ENCODE measurements at places on chromosomes 7 and 10.

GRCh38 chr10:97707134-97707861 is 6.2 kb upstream of the MARVELD1 start:
- DNase-seq: no peak

DNA sequence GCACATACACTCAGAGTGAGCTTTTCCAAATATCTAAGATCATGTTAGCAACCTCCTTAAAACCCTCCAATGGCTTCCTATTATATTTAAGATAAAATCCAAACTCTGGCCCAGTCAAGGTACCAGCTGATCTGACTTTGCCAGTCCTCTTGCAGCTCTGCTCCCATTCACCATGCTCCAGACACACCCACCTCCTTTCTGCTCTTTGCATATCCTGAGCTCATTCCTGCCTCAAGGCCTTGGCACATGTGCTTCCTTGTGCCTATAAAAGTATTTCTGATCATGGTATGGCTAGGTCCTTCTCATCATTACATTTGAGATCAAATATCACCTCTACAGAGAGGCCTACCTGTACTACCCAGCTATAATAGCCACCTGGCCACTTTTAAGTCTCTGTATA is 27.5 kb downstream of the XPNPEP1 start:
- DNase-seq: peak; percentile 40

- DNase-seq: peak; percentile 48
These were observed 153.4 kb downstream of the BICC1 start for GRCh38 chr10:58666024-58666423.

DNA sequence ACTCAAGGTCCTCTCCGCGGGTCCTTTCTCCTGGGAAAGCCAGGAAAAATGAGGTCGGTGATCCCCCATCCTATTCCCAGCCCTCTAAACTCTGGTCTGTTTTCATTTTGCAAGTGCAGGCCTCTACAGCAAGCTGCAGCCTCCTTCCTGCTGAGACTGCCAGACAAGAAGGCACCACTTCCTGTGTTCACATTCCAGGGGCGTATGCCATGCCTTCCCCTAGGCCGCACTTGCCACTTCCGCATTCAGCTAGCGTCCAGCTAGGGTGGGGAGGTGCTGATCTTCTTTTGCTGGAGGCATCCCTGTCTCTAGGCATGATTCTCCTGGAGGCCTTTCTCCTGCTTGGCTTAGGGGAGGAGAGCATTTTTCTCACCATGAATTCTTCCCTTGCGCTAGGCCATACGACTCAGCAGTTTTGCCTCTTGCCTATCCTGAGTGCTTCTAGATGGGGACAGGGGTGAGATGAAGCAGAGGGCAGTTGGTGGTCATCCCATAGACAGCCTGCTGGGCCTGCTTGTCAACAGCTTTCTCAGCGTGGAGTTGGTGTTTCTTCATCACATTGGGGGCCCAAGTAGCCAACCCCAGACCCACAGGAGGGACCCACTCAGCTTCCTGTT is 328.9 kb downstream of the RPS24 start:
- peak; percentile 35 for DNase-seq

GRCh38 chr7:93739424-93739823 is 151.1 kb downstream of the TFPI2 start:
- no peak for DNase-seq

GRCh38 chr10:18278181-18278580 is 138.0 kb downstream of the CACNB2 start:
- DNase-seq: no peak

DNA sequence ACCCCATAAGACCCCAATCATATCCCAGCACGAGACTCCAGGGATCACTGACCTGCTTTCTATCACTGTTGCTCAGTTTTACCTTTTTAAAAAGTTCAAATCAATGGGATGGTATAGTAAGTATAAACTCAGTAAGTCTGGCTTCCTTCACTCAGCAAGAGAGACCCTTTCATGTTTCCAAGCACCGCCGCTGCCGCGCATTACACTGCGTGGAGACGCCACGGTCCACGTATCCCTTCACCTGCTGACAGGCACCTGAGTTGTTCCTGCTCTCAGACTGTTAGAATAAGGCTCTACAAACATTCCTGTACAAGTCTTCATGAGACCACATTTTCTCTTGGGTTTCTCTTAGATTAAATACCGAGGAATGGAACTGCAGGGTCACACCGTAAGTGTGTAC is 28.3 kb downstream of the MAD1L1 start:
- DNase-seq: no peak

GRCh38 chr10:35892526-35892925 is 250.4 kb upstream of the FZD8 start:
- DNase-seq: no peak

- DNase-seq: peak; percentile 71
These were observed 7.1 kb upstream of the SEMA3E start for GRCh38 chr7:83655951-83656556.

- no peak for DNase-seq
These were observed 56.3 kb downstream of the PRKAR2B start for GRCh38 chr7:107100824-107101223.

- DNase-seq: no peak
These were observed 142.7 kb downstream of the EXOC4 start for GRCh38 chr7:133395551-133395950.

DNA sequence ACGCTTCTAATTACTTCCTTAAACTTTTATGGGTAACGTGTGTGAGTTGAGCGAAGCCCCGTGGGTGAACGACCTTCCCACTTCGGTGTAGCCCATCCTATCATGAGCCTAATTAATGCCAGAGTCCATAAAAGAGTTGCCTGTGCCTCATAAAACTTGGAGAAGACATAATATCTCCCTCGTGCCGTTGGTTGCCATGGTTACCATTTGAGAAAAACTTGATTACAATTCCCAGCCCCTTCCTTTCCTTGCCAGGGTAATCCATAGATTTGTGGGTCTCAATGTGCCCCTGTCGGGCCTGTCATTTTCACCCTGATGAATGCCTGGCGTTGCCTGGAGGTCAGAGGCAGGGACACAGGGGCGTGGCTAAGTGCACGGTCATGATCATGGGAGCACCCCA is 127.1 kb downstream of the GLRX3 start:
- no peak for DNase-seq

GRCh38 chr7:129875745-129876411 is 76.9 kb downstream of the UBE2H start:
- DNase-seq: peak; percentile 75

DNA sequence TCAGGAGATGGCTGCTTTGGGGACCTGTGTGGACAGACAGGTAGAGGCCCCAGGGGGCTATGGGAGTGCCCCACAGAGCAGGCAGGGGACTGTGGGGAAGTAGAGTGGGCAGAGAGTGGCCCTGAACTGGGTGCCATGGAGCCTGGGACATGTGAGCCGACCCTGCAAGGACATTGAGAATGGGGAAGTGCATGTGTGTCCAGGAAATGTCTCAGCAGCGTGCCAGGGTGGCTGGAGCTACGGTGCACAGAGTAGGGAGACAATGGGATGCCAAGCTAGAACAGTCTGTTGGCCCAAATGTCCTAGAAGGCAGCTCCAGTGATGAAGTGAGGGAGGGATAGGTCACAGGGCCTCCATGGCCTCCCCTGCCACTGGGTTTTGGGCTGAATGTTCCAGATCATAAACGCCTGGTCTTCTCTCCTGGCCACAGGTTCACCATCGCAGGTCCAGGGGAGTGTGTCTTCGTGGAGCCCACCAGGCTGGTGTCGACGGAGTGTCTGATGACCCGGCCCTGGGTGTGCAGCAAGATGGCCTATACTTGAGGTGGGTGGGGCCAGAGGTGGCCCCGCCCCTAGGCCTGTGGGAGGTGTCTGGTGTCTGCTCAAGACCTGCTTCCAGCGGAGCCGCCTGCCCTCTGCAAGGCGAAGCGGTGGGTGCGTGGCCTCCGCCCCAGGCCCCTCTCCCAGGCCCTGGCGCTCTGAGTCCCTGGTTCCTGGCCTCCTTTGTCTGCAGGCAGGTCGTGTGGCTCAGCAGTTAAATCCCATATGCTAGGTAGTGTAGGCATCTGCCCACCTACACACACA is 20.5 kb downstream of the CLEC2L start:
- no peak for DNase-seq

DNA sequence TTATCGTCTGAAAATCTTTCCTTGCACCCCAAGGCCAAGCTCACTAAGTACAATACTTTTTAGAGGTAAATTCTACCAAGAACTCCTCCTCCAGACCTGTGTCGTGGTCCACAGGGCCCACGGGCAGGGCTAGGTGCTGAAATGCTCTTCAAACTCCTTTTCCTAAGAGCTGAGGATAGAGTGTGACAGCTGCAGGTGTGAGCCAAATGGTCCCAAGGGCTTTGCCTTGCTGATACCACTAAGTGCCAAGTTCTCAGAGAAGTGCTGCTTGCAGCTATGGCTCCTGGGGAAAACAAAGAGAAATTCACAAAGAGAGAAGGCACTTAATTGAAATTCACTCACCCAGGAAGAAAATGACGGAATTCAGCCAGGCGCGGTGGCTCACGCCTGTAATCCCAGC is 868.9 kb upstream of the AUTS2 start:
- no peak for DNase-seq

DNA sequence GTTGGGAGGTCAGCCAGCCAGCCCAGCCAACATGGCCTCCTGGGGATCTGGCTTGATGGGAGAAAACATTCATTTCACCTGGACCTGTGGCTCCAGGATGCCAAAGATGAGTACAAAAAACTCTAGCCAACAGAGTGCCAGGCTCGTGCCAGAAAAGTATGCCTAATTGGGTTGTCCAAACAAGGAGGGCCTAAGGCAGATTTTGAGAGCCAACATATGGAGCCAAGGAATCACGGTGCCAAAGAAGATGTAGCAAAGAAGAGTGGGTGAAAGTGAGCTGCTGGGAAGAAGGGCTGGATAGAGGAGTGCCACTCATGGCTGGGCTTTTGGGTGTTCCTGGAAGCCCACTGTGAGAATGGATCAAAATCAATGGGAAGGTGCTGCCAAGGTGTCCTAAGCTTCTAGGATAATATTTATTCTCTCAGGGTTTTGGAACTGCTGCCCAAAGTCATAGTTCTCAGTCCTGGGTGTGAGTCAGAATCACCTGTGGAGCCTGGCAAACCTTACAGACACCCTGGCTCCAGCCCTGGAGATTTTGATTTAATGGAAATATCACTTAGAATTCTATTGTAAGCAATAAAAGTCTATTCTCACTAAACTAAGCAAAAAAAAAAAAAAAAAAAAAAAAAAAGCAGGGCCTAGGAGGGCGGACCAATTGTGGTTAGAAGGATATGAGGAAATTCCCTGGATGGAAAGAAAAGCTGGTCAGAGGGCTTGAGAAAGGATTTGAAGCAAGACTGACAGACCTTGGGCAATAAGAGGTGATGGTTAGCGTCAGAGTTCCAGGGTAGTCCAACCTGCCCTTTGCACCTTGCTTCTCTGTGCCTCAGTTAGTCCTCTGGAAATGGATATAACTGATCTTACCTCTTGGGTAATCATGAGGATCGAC is 182.2 kb upstream of the PRR15 start:
- DNase-seq: no peak

DNA sequence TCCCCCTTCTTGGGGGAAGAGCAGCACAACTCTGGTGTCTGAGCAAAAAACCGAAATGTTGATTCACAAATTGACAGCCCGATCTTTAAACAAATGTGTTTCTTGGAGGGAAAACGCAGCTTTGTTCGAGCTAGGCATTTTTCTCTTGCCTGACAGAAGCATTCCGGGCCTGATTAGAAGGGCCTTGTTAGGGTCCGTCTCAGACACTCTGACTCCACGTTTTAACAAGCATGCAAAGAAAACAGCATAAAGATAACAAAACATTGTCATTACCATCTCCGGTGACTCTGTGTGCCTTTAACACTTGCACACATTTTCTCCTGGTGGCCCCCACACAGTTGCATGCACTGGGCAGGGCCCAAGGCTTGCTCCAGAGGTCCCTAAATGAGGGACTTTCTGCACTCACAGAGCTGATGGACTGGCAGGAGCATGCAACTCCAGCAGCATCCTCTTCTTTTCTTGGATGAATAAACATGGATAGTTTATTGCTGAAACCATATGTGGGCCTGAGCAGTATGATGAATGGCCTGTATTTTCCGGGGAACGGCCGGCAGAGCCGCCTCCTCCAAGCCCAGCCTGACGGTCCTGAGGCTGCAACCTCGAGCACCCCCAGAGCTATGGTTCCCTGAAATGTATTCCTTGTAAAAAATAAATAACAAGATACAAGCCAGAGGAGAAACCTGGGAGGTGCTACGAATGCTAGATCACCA is 50.9 kb downstream of the EBF3 start:
- DNase-seq: no peak

DNA sequence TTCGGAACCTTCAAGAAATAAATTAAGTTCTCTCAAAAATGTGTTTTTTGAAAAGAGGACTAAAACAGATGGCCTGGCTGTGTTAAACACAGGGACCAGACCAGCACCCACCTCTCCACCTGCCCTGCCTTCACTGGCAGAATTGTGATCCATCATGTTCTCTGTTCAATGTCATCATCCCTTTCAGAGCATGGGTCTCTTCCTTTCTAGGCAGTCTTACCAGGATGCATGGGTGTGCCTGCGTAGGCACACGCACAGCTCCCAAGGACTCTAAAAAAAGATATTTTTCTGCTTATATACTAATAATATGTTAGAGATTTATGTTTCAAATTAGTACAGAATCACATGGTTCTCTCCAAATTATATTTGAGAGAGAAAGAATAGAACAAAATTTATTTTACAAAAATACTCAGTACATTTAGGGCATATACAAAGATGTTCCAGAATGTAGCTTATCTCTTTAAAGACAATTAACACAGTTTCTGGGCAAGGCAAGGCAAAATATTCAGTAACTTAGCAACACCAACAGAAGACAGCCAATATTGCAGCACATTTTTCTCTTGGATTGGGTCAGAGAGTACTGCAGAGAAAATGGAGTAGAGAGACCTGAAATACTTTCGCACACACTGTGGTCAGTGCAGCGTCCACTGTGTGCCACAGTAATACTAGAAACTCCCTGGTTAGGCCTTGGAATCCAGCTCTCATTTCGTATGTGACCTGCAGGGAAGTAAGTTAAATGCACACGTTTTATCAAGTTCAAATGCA is 52.8 kb downstream of the EGFR start:
- no peak for DNase-seq

GRCh38 chr7:15015545-15016314 is 113.2 kb upstream of the DGKB start:
- peak; percentile 90 for DNase-seq

- no peak for DNase-seq
These were observed 18.2 kb downstream of the COL13A1 start for GRCh38 chr10:69819716-69820506.

- no peak for DNase-seq
These were observed 16.4 kb upstream of the ZNF32 start for GRCh38 chr10:43665054-43665453.

- no peak for DNase-seq
These were observed 7.1 kb downstream of the VIM start for GRCh38 chr10:17235136-17235535.

- no peak for DNase-seq
These were observed 732.1 kb upstream of the C7orf33 start for GRCh38 chr7:147858421-147858820.

- DNase-seq: no peak
These were observed 41.8 kb downstream of the STK31 start for GRCh38 chr7:23751852-23752251.

DNA sequence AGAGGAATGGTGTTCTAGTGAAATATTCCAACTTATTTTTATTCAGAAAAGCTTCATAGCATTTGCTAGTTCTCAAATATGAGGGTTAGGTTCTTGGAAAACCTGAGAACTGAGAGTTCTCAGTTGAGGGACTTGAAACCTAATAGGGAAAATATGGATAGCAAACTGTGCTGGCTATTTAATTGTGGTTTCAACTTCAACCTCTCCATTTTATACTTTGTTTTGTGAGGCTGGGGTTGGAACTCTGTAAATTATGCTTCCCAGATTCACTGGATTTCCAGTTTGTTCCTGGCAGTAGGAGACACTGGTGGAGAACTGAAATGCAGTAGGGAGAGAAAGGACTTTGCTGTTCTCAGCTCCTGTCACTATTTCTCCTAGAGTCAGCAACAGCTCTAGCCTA is 52.7 kb downstream of the CDK14 start:
- DNase-seq: no peak

GRCh38 chr7:130639388-130639787 is 29.2 kb downstream of the COPG2 start:
- DNase-seq: no peak

All from epithelial cell of esophagus (primary cell).